Activated naive CD4-positive, alpha-beta T cell treated with anti-CD3 and anti-CD28 coated beads, Interleukin-2, amount 50 U/mL, for 16 hours (primary cell): ENCODE measurements at places on chromosomes 5 and 9.

- DNase-seq: no peak
These were observed 146.7 kb downstream of the CARTPT start for GRCh38 chr5:71865665-71866320.

DNA sequence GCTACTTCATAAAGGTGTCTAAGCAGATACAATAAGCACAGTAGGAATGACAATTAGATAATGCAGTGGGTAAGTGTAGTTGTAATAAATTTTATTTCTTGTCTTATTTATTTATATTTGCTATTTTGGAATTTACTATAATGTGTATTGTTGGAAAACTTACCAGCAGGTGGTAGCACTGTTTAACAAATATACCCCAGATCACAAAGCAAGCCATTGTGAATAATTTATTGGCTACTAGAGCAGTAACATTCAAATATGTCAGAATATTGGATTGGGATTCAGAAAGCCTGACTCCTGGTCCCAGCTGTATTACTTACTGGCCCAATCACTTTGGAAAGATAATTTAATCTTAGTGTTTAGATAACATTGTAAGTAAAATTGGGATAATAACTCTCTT lies 78.0 kb downstream of the ISOC1 start:
- no peak for DNase-seq

GRCh38 chr5:62475072-62475471 lies 62.5 kb downstream of the IPO11 start:
- DNase-seq: no peak

DNA sequence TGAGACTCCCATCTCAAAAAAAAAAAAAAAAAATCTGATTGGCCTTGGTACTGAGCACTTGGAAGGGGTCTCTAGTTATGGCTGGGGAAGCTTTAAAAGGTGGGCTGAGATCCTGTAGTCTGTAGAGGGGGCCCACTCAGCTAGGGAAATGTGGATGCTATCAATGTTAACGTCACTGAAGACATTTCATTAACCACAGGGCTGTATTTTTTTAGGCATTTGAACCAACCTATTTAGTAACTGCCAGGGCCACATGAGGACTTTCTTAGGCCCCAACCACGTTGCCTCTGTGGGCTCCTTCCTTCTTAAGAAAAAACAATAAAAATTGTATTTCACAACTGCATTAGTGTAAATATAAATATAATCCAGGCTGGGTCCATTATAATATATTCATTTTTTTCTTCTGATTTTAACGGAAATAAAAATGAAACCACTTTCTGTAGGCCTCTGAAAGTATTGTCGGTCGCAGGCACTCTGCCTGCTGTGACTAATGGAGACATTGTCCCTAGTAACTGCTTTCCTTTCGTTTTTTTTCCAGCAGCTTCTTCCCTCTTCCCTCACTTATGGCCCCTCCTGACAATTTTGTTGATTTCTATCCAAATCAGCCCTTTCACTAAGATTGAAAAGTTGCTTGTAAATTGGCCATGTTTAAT lies 71.6 kb downstream of the GCNT1 start:
- no peak for DNase-seq

- no peak for DNase-seq
These were observed 138.6 kb upstream of the TSLP start for GRCh38 chr5:110932755-110933488.

- no peak for DNase-seq
These were observed 281.0 kb downstream of the EFNA5 start for GRCh38 chr5:107389775-107390148.

DNA sequence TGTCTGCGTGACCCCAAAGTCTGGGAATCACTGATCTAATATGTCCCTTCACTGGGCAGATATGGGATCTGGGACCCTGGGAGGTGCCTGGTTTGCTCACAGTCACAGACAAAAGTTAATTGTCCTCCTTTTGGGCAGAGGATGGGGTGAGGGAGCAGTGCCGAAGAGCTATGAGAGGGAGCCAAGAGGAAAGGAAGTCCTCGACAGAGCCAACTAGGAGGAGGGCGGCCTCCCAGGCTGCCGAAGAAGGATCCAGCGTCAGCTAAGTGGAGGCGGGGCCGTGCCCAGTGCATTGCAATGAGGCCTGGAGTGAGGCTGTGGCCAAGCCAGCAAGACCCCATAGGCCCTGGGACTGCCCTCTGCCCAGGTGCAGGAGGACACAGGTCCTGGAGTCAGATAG lies 11.4 kb downstream of the AIF1L start:
- DNase-seq: no peak

- DNase-seq: no peak
These were observed 726.1 kb downstream of the CDH18 start for GRCh38 chr5:19261879-19262278.
